ENCODE measurements at places on chromosomes 11 and 22.

- DNase-seq, result peak; percentile 69
These were observed 11.7 kb downstream of the CXCR5 start for GRCh38 chr11:118895093-118896039.

DNA sequence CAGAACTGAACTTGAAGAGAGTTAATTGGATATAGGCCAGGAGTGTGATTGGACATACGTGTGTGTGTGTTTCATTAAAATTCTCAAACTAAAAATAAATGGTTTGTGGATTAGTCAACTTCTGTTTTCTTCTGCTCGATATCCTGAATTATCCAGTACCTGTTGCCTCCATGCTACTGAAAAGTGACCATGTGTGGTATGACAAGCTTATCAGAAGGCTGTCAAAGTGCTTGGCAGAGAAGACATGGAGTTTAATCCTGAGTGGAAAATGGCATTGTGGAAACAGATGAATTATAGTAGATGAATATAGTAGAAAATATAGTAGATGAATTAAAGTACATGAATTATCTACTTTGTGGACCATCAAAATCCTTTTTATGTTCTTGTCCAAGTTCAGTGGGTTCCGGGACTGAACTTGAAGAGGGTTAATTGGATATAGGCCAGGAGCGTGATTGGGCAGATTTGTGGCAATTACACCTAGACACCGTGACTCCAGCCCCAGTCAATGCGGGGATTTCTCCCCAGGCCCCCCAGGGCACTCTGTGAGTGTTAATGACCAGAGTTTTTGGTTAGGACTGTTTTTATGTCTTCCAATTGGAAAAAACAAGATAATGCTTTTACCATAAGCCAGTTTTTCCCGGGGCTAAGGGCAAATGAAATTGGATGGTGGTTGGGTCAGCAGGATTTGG lies 30.1 kb downstream of the GRAMD1B start:
- DNase-seq, result no peak

GRCh38 chr11:65427691-65428577 lies 5.3 kb downstream of the NEAT1 start:
- DNase-seq, result no peak

- peak; percentile 56 for DNase-seq
These were observed at the start of gene CD81 for GRCh38 chr11:2376751-2377451. Gene CD81, plus strand, starts transcription at chr11:2377310. Its CDS starts 240 bp downstream, at chr11:2377550.

GRCh38 chr11:93541884-93542810 lies 1.0 kb downstream of the SMCO4 start:
- DNase-seq, result peak; percentile 26

DNA sequence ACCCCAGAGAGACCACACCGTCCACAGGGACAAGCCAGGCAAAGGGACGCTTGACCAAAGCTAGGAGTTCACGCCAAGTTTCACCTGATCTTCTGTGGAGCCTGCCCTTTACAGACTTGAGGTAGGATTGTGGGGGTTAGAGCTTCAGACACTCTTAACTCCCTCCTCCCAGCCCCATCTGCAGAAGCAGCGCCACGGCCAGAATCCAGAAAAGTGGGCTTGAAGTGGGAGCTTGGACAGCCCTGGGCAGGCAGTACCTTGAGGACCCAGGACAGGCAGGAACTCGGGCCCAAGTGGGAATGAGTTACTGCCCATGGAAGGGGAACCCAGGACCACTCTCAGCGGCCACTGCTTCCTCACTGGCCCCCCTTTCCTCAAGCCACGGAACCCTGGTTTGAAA lies 695.9 kb downstream of the TBC1D22A start:
- DNase-seq, result no peak

GRCh38 chr11:46352063-46352841 lies 5.0 kb downstream of the DGKZ start:
- DNase-seq, result peak; percentile 80

DNA sequence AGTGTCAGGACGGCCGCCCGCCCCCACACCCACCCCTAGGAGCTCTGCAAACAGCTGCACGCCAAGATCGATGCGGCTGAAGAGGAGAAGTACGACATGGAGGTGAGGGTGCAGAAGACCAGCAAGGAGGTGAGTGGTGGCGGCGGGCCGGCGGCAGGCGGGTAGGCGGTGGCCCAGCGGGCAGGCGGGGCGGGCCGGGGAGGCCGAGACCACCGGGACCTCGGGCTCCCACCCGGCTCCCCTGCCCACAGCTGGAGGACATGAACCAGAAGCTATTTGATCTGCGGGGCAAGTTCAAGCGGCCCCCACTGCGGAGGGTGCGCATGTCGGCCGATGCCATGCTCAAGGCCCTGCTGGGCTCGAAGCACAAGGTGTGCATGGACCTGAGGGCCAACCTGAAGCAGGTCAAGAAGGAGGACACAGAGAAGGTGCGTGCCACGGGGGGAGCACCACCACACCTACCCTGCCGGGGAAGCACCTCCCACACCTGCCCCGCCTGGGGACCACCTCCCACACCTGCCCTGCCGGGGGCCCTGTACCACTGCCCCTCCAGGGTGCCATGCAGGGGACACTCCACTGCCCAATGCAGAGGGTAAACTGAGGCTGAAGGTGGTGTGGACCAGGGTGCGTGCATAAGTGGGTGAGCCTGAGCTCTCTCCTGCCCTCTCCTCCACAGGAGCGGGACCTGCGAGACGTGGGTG lies 2.1 kb downstream of the TNNI2 start:
- DNase-seq, result no peak

All from T-helper 17 cell (primary cell).